Activated CD4-positive, CD25-positive, alpha-beta regulatory T cell treated with anti-CD3 and anti-CD28 coated beads, Interleukin-2, amount 50 U/mL, for 72 hours (primary cell): ENCODE measurements at places on chromosomes 4 and X.

DNA sequence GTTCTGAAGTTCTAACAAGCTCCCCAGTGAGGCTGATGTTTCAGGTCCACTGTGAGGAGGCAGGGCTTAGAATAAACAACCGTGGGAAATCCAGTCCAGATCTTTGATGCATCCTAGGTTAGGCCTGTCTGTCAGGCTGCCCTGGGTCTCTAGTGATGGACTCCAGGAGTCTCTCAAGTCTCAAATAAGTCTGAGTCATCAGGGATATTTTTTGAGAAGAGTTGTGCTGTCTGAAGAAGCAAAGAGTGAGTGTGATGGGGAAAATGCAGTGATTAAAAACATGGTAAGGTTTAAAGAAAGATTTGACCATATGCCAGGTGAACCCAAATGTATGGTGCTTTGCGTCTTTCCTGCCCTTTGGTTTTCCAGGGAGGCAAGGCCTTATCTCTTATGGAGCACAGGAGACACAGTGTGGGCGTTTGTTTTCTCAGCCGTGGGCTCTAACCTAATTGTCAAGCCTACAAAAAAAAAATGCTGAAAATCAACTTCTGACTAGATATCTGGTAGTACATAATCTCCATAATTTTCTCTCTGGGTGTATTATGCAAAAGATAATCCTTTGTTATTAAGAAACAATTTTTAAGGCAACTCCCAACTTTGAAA is 100.7 kb downstream of the PTTG2 start:
- no peak for DNase-seq

DNA sequence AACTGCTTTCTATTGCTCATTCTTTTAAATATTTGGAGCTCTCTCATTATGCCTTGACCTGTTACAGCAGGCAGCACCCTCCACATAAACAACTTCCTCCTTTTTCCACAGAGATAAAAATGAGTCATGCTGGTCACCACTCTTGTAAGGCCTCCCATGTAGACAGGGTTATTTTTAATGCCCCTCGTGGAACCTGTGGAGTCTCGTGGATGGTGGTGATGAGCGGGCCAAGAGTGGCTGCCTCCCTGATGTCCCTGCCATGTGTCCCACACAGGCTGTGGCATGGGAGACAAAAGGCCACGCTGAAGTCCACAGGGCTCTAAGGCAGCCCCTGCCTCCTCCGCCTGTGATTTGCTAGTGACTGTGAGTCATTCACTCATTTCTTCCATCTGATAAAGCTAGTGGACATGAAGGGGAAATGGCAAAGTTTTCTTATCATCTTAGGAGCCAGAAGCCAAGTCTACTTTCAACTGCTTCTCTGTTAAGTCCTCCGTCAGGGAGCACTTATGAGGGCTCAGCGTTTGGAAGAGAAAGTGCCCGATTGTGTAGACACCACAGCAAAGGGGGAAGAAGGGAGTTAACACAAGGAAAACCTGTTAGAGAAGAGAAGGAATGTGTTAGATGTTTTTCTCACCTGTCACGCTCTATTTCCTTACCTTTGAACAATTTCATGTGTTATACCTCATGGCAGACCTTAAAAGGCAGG is 121.6 kb upstream of the FAT1 start:
- DNase-seq, result no peak

DNA sequence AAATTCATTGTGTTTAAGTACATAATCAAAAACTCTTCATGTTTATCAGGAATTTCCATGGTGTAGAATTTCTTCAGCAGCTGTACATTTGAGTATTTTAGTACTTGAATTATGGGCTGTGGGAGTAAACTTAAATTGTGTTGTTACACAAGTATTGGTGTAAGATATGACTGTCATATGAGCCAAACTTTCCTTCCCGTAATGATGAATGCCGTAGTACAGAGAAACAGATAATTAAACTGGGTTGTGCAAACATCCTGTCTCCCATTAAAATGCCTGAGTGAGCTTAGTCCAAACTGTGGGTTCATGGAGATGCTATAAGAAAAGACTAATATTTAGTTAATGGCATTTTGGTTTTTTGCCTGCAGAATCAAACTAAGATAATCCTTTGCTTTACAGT is 159.2 kb downstream of the SLC4A4 start:
- DNase-seq, result no peak

GRCh38 chr4:7186031-7186430 is 6.3 kb upstream of the SORCS2 start:
- no peak for DNase-seq

GRCh38 chr4:168501407-168501806 is 4.6 kb downstream of the PALLD start:
- no peak for DNase-seq

- DNase-seq, result no peak
Observed at GRCh38 chr4:181254771-181255170, 988.4 kb upstream of the TENM3 start.

DNA sequence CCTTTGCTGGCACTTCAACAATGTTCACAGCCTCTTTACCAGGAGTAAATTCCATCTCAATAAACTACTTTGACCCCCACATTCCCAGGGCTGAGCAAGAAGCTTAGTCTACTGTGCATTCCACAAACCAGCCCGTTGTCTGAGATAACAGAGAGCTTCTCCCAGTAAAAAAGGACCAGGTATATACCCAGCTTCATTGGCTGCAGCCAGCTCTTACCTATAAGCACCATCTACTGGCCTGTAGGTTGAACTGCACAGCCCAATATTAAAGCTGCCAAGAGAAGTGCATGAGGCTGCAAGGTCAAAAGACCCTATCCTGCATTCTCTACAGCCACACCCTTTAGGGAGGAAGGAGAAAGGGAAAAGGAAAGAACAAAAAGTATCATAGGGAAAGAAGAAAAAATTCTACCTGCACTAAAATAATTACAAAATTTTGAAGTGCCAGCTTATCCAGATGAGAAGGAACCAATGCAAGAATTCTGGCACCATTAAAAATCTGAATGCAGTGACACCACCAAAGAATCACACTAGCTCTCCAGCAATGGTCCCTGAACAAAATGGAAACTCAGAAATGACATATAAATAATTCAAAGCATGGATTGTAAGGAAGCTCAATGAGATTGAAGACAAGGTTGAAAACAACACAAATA is 45.7 kb upstream of the INTU start:
- DNase-seq, result no peak

DNA sequence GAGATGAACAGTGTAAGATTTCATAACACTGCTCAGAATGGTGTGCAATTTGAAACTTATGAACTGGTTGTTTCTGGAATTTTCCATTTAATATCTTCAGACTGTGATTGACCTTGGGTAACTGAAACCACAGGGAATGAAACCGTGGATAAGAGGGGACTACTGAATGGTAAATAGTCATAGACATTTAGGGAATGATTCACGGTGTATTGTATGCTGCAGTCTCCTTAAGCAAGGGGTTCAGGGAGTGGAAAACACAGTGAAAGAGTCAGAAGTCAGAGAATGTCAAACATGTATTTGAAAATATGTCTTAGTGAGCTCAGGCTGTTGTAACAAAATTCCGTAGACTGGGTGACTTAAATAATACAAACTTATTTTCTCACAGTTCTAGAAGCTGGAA is 398.2 kb upstream of the DIPK2B start:
- DNase-seq, result no peak

GRCh38 chr4:103719830-103720207 is at the start of gene TACR3:
Gene TACR3, minus strand, starts transcription at chr4:103719985. Its CDS starts 310 bp downstream, at chr4:103719675.
- no peak for DNase-seq

GRCh38 chr4:4865705-4866123 is 6.2 kb downstream of the MSX1 start:
- DNase-seq, result no peak

DNA sequence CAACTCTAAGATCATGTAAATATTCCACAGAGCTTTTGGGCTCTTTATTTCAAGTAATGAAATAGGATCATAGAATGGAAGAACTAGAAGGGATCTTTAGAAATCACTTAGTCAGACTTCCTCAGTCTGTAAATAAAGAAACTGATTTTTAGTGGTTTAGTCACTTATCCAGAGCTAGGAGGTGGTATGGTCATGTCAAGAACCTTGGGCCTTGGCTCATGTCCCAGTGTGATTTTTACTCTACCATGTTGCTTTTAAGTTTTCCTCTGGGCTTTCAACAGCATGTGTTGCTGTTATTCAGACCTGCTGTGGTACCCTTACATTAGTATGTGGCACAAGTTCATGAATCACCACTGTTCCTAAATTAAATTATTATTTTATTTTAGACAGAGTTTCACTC is 184.9 kb downstream of the FRAS1 start:
- DNase-seq, result no peak

GRCh38 chr4:8592366-8593263 is at the start of gene CPZ:
Gene CPZ, plus strand, starts transcription at chr4:8592765. Its CDS starts 69 bp downstream, at chr4:8592834.
- DNase-seq, result no peak

DNA sequence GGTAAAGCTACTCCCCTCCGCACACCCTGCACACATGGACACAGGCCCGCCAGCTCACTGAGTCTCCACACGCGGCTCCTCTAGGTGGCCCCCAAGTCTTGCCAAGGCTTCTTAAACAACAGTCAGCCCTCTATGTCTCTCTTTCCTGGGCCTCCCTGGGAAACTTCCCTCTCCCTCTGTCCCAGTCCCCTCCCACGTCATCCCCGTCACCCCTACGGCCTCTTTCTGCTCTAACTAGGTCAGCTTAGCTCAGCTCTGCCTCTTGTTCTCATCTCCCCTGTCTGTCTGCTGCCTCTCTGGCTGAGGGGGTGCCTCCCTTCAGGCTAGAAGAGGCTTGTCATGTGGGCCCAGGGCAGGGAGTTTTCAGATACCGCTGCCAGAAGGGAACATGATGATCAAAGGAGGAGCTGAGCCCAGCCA is 38.8 kb downstream of the SEPTIN6 start:
- DNase-seq, result no peak

GRCh38 chr4:6527259-6527658 is 47.7 kb upstream of the MAN2B2 start:
- no peak for DNase-seq

DNA sequence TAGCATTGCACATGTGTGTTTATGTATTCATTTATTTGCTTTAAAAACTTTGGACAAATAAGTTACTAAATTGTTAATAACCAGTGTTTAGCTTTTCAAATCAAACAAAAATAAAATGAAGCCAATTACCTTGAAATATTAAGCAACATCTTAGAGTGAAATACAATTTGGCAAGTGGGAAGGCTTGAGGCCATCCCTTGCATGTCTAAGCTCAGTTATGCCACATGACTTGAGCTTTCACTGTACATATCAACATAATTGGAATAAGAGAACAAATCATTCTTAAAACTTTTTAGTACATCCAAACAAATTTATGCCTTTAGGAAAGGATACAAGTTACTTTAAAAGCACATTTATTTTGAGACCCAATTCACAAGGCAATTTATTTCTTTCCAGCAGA is 640.6 kb downstream of the SPRY1 start:
- DNase-seq, result no peak

GRCh38 chr4:140426610-140427105 is 790 bp downstream of the CLGN start:
- no peak for DNase-seq

- no peak for DNase-seq
Observed at GRCh38 chrX:105610411-105610810, 211.9 kb upstream of the NRK start.

- DNase-seq, result no peak
Observed at GRCh38 chr4:54230484-54231418, 1.7 kb downstream of the PDGFRA start.

DNA sequence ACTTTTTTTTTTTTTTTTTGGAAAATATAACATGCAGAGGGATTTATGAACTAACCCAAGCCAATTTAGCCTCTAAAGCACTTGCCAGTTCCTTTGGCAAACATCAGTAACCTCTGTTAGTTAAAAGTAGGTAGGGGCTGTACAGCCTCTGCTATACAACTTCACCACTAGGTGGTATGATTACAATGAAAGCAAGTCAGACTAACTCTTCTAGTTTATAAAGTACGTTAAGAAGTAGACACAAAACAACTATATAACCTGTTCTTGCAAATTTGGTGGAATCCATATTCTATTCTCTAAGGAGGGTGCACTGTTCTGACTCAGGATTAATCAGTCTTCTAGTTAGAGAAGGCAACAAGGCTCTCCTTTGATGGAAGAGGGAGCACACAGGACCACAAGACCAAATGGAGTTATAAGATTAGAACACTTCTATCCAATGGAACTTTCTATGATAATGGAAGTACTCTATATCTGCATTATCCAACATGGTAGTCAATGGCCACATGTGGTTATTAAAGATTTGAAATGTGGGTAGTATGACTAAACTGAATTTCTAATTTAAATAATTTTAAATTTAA is 12.8 kb downstream of the AIMP1 start:
- DNase-seq, result no peak

- no peak for DNase-seq
Observed at GRCh38 chr4:185764876-185765275, 47.1 kb downstream of the SORBS2 start.

- DNase-seq, result no peak
Observed at GRCh38 chr4:139940600-139940999, 213.4 kb downstream of the MAML3 start.

DNA sequence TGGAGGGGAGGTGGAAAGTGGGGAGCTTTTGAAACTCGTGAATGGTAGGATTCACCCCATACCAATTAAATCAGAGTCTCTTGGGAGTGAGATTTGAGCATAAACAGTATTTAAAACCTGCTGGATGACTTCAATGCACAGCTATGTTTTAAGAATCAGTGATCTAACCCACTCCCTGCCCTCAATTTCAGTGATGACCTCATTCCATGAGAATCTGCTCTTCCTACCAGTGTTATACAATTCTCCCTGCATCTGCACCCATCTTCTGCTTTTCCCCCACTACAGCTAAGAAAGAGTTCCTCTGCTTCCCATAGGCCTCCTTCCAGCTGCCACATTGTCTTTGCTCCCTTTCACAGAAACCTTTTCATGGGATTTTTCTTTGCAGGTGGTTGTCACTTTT is 18.3 kb upstream of the H2AZ1 start:
- DNase-seq, result no peak

DNA sequence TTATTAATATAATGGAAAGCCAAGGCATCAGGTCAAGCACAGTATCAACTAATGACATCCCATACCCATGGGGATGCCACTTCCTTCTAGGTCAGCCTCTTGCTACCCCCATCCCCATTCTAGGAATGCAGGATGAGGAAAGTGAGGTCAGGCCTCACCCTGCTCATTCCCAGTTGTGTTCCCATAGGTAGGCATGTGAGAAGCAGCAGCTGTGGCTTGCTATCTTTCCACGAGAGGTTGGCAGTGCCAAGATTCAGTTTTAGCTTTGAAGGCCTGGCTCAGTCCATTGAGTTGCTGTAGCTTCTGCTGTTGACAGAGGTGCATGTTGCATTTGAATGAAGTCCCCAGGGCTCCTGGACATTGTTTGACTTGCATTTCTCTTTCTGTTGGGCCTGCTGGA is 15.5 kb downstream of the LONRF3 start:
- DNase-seq, result no peak

DNA sequence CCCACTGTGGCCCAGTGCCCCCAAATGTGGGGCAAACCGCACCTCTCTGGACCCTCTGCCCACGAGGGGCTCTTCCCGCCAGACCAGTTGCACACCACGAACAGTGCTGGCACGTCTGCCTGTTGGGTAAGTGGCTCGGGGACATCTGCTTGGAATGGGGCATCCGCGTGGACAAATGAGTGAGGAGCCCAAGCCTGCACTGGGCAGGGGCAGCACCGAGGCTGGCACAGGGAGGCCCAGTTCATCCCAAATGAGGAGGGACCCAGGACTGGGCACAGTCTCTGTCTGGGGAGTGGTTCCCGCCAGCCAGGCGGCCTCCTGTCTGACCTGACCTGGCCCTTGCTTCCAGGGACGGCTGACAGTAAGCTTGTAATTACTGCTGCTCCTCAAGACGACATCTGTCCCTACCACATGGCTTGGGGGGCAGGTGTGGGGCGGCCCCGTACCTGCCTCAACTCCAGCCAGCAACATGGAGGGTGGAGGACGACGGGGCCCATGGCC is 3.2 kb downstream of the SPON2 start:
- no peak for DNase-seq
